ENCODE measurements at places on chromosomes 3 and 15. TPM values are rescaled to one million over a fixed set of nuclear protein-coding genes. Genes with fewer than 3 reads are reported as not detected.
A peak's percentile ranks its signal among the peaks of the same experiment; 100 is the strongest.

DNA sequence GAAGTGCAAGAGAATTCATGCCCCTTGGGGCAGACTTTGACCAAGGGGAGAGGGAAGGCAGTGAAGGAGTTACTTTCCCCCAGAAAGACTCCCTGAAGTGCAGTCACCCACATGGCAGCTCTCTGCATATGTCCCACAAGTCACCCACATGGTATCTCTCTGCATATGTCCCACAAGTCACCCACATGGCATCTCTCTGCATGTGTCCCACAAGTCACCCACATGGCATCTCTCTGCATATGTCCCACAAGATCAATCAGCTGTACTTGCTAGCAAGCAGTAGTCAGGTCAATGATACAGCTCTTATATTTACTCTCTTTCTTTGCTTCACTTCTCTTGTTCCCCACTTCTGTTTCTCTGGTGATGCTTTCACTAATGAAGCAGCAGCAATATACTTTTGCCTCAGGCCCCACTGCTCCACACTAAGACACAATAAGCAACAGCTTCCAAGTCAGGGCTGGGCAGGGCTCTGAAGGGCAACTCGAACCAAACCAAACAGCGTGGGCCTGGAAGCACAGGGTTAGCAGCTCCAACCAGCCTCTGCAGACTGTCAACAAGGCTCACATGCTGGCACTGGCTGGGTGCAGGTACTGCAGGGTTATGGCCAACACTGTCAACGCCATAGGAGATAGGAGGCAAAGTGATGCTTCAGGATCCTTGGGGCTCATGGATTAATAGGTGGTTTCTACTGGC is 46.7 kb downstream of the THBS1 start:
- DNase-seq: no peak

DNA sequence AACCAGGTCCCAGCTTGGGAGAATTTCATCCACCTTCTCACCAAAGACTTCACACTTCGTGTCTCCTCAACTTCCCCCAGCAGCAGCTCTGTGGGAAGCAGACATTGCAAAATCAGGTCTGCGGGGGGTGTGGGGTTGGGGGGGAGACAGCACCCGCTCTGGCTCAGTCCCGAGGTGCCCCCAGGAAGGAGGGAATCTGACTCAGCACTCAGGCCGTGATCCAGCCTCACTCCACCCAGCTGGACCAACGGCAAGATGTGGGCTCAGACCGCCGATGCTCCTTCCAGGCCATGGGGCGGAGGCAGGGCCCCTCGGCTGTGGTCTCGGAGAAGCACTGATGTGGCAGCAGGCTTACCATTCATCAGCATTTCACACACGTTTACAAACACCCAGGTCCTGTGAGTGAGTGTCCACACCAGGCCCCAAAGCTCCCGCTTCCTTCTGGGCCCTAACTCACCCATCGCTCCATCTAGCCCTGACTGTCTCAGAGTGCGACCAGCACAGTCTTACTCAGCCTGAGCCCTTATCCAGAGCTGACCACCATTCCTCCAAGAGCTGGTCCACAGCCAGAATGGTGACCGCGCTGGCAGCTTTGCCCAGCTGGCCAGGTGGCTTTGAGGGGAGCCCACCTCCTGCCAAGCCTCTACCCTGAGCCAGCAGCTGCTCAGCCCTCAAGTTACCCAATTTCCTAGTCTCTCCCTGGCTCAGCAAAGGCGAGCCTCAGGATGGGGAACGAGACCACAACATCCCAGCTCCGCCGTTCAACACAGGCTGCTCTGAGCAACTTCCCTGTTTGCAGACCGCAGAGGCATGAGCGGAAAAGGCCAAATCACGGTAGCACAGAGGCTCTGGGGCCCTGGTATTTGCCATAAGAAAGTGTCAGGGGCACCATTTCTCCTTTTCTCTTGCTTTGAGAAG is 3.3 kb downstream of the STAB1 start:
- no peak for DNase-seq

DNA sequence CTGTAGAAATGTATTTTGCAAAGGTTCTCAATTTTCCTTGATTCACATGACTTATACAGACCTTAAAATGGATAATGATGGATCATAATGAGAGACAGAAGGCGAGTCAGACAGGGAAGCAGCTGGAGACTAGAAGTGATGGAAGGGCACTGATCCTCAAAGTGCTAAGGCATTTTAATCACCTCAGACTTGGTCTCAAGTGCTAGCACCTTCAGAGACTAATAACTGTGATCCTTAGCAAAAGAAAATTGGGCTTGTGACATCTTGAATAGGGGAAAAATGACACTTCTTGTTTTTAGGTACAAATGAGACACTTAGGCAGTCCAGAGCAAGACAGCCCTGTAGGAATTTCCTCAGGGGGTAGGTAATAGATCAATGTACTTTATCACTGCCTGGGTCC is 1011.7 kb downstream of the SQOR start:
- no peak for DNase-seq

DNA sequence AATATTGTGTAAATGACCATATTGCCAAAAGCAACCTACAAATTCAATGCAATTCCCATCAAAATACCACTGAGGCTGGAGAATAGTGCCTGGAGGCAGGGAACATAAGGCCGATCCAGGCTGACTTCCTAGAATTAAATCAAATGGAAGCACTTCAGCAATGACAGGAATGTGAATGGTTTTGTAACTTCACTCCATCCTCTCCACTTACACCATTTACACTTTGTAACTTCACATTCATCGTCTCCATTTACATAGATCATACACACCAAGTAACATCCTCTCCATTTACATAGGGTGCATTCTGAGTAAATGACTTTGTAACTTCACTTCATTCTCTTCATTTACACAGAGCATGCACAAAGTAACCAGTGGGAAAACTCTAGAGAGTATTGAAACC is 11.6 kb downstream of the STRIT1 start:
- DNase-seq: no peak

DNA sequence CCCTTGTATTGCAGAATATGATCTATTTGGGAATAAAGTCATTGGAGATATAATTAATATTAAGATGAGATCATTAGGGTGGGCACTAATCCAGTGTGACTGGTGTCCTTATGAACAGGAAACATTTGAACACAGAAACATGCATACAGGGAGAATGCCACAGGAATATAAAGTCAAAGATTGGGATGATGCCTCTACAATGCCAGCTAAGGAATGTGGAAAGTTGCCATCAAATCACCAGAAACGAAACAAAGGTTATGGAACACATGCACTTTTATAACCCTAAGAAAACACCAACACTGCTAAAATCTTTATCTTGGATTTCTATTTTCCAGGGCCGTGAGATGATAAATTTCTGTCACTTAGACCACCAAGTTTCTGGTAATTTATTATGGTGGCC is 442.4 kb upstream of the BCHE start:
- no peak for DNase-seq

DNA sequence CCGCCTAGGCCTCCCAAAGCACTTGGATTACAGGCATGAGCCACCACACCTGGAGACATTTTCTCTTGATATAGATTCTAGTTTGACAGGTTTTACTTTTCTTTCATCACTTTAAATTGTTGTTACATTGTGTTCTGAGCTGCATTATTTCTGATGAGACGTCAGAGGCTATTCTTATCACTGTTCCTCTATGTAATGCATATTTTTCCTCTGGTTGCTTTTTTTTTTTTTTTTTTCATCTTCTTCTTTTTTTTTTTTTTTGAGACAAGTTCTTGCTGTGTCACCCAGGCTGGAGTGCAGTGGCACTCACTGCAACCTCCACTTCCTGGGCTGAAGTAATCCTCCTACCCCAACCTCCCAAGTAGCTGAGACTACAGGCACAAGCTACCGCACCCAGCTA is 41.2 kb downstream of the TRA2B start:
- DNase-seq: no peak

DNA sequence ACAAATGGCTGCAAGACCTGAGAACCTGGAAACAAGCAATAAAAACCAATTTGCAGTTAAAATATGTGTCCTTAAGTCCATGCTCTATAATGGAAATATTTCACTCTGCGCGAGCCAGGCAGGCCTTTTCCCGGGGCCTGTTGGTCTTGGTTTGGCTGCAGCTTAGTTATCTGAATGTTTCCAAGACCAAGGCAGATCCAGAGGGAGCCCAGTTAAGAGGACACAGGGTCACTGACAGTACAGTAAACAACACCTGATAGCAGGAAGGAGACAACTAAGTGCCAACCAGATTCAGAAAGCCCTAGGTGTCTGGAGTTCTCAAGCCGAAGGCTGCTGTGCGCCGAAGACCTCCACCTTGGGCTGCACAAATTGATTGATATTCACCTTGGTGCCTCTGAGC is 32.8 kb downstream of the THSD4 start:
- no peak for DNase-seq

- peak; percentile 72 for DNase-seq
Measured at GRCh38 chr15:81155375-81156218, 21.5 kb downstream of the CFAP161 start.

CELSR3 gene
- total RNA-seq: 0.39 TPM

MYLK gene
- 57.6 TPM for total RNA-seq

PP2D1 gene
- total RNA-seq: not detected

ARL14 gene
- total RNA-seq: not detected

MAP6D1 gene
- 1.2 TPM for total RNA-seq

SV2B gene
- 1.5 TPM for total RNA-seq

MCF2L2 gene
- 0.89 TPM for total RNA-seq
